RPMI7951 (cell line): ENCODE measurements at places on chromosomes 7 and 10.

GRCh38 chr7:64959072-64959747, 31.6 kb downstream of the ZNF117 start:
- DNase-seq = no peak

DNA sequence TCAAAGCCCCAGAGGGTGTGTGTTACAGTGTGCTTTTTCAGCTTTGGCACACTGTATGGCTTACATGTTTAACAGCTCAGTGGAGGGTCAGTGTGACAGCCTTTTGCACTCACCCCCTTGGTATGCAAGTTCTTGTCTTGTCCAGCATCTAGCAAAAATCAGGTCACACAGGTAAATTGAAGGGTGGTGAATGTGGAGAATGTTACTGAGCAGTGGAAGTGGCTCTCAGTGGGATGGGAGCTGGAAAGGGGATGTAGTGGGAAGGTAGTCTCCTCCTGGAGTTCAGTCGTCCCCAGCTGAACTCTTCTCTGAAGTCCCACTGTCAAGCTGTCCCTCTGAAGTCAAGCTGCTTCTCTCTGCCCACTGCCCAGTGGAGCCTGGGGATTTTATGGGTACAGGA, 21.0 kb upstream of the C10orf90 start:
- DNase-seq = no peak

DNA sequence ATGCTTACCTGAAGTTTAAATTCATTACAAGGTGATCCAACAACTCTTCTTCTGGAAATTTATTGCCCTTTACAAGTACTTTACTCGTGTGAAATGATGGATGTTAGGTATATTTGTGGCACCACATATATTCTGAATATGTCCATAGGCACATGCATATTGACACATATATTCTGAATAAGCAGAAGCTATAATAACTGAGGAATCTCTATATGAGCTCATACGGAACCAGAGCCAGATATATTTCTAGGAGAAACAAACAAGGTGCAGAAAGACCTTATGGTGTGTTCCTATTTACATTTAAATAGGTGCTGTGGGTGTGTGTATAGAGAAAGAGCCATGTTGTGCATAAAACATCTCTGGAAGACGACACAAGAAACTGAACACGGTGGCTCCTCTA, 456.1 kb upstream of the NPVF start:
- DNase-seq = no peak

DNA sequence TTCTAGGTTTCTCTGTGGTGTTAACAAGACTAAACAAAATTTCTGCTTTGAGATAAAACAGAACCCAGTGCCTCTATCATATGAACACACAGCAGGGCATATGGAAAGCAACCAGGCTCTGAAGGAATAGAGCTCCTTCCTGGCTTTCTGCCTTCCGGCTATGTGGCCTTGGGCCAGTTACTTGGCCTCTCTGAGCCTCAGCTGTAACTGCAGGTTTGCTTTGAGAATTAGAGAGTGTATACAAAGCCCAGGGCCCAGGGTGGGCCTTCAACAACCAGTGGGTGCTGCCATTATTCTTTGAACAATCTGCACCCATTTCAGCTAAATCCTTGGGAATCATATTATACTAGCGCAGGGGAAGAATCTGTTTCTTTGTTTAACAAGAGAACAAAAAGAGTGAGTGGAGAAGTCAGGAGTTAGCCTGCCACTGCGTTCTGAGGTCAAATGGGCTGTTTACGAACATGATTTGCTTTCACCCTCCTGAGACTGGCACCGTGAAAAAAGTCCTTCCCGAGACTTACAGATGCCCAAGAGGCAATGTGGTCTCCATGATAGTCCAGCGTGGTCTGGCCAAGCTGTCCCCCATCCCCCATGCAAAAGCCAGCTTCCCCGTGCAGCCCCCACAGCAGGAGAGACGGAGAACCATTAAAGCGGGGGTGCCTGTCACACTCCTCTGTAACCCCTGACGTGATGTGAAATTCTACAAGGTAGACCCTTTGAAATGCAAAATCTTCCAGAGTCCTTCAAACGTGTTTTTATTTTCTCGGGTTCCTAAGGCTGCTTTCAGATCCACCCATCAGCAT, 4.9 kb downstream of the FAM53B start:
- no peak for DNase-seq

- no peak for DNase-seq
Measured at GRCh38 chr10:132593389-132593788, 55.8 kb downstream of the INPP5A start.

DNA sequence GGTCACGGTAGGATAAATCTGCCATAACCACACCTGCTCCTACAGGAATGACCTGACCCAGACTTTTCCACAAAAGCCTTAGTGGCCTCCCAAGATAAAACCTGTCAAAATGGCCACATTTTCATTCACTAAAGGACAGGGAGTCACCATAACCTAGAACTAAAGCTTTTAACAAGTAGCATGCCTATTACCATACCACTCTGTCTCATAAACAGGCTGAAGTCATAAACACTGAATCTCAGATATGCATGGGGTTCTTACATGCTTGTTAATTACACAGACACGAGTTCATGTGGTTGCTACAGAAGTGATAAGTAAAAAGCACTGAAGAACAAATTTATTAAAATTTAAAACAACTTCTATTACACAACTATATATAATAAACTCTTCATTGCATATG, 56.0 kb downstream of the HIPK2 start:
- DNase-seq = no peak

GRCh38 chr10:120600871-120601649, 144.0 kb downstream of the PLPP4 start:
- DNase-seq = peak; percentile 62

- DNase-seq = no peak
Measured at GRCh38 chr7:75647709-75648438, 90.9 kb downstream of the HIP1 start.

DNA sequence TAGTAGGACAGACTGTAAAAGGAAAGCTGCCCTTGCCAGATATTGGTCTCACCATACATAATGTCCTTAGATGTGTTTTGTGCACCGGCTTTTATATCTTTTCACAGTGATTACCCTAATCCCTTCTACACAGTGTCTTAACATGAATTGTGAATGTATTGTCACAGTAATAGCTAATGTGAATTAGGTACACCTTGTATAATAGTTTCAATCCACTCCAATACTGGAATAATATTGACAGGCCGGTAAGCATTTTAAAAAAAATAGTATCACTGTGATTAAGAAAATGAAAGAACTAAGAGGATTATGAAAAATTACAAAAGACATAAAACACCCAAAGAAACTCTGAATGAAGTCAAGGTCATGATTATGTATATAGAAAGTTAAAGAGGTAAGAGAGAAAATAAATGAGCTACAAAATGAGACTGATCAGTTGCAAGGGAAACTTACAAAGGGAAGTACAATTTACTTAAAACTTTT, 420.9 kb downstream of the PLXDC2 start:
- DNase-seq = no peak

DNA sequence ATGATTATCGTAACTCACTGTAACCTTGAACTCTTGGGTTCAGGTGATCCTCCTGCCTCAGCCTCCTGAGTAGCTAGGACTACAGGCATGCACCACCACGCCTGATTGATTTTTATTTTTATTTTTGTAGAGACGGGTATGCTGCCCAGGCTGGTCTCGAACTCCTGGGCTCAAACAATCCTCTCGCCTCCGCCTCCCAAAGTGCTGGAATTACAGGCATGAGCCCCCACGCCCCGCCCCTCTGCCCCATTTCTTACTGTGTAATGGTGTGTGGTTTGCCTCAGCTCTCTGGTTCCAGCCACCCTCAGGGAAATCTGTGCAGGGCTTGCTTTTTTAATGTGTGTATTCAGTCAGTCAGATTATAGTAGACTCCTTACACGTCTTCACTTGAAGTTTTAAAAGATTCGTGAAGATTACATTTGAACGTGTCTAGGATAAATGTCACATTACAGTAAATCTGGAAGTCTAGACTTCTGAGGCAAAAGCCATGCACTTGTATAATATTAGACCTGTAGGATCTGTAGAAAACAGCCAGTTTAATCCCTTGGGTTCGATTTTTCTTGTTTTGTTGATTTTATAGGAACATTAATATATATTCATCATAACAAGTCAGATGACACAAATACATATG, 276.2 kb downstream of the CAMK1D start:
- no peak for DNase-seq

GRCh38 chr7:22700559-22701002, 26.4 kb upstream of the IL6 start:
- DNase-seq = peak; percentile 65

DNA sequence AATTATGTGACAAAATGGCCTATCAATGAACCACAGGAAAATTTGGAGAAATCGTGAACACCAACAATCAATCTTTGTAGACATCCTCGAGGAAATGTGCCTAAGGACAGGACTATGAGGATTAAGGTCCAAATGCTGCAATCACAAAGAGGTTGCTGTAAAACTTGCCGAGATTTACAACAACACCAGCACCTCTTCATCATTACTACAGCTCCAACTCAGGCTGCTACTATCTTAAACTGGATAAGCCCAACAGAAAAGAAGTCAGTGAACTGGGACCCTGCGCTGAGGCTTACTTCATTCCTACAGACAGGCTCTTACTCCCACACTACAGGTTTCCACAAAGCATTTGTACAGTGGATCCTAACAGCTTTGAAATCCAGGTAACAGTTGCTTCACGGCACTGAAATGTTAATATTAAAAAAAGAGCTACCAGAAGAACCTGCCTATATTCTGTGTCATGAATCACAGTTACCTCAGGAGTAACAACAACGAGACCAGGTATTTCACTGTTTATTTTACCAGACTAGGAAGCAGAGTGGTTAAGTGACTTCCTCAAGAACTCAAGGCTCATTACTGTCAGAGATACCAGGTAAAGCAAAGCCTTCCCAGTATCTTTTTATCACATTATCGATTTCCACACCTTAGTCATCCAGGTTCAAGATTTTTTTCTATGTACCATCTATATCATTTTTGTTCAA, 23.9 kb downstream of the CACUL1 start:
- no peak for DNase-seq

DNA sequence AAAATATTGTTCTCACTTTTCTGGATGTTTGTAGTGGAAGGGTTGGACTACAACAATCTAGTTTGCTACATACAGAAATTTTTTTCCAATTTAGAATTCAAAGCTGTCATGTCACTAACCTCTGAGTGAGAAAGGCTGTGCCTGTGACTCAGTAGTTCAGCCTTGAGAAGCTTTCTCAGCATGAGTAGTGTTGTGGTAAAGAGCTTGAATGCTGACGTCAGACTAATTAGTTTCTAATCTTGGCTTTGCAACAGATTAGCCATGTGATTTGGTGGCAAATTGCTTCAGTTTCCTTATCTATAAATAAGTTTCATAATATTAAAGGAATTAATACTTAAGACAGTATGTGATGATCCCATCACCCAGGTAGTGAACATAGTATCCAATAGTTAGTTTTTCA, 83.8 kb downstream of the ABCA13 start:
- peak; percentile 63 for DNase-seq

DNA sequence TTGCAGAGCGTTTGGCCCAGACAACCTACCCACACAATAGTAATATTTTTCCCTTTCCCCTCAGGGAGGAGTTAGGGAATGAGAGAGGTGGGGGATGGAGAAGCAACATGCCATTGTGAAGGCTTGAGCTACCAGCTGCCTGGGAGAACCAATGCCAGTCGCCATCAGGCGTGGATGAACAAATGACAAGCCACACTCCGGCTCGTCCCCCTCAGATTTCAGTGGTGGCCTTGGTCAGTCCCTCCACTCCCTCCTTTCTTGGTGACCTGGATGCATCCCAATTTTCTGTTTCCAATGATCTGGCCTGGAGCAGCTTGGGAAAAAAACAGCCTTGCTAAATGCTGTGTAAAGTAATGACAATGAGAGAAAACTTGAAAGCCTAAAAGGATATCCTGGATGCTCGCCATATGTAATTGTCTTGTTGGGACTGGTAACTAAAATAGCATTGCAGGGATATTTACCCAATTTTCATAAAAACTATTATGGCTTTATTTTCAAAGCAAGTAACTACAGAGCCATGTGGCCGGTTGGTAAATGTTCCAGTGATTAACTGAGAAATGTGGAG, 110.7 kb downstream of the ICA1 start:
- no peak for DNase-seq

DNA sequence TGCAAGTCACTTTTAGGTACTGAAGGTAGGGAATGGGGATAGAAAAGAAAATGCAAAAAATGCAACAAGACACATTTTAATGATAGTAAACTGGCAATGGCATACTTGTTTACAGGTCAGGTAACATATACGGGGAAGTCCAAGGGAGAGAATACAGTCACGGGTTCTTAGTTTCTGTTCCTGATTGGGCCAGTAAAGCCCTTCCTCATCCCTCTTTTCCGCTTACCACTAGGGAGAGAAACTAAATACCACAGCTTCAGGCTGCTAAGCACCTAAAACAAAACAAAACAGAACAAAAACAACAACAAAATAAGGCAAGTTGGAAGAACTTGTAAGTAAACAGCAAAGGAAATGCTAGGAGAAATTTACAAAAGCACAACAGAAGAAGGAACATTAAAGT, 65.2 kb upstream of the OGDHL start:
- no peak for DNase-seq

GRCh38 chr7:157003445-157003755, 7.1 kb downstream of the MNX1 start:
- DNase-seq = no peak

DNA sequence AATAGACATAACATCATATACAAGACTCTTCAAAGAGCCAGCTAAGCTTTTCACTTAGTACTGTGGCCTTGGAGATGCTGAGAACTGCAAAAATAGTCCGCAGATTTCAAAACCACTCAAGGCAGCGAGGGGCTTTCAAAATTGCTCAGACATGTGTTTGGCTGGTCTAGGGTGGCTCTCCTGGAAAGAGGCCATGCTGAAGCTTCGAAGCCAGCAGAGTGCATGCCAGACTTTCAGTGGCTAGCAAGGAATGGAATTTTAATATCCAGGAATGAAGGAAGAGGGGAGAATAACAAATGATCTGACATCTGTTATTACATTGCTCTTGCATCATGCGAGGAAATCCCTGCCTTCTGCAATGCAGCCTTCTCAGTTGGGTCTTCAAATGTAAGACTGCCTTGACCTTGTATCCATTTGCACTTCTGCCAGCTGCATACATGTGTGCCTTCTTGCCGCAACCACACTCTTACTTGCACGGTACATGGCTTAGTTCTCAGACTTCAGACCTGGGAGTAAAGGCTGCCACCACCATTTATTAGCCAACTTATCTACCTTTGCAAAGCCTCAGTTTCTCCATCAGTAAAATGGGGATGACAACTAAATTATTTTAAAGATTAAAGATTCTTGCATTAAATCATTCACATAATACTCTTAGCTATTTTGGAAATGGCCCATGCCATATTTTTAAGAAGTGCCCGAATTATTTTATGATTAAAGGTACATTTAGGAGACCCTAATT, 55.9 kb downstream of the ITIH5 start:
- no peak for DNase-seq

GRCh38 chr7:136016649-136017395, 39.7 kb upstream of the MTPN start:
- no peak for DNase-seq

DNA sequence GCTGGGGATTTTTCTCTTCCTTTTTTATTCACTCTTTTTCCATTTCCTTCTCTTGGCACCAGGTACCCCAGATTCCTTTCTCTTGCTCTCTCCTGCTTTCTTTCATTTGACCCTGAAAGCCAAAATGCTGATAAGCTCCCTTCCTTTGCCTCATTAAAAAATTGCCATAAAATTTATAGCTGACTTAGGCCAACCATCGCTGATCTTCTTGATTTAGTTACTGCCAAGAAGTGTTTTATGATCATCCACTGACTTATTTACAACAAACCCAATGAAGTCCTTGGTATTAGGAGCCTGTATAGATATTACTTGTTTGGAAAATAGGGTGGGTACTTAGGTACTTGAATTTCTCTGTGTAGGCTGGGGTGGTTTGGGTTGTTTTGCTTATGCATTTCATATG, 173.2 kb upstream of the PHYHIPL start:
- DNase-seq = no peak
